ENCODE measurements at places on chromosomes 11 and 22.

GRCh38 chr11:90326647-90327046 is 103.8 kb upstream of the CHORDC1 start:
- no peak for DNase-seq

GRCh38 chr22:23220485-23221350 is 40.4 kb downstream of the BCR start:
- DNase-seq = no peak

DNA sequence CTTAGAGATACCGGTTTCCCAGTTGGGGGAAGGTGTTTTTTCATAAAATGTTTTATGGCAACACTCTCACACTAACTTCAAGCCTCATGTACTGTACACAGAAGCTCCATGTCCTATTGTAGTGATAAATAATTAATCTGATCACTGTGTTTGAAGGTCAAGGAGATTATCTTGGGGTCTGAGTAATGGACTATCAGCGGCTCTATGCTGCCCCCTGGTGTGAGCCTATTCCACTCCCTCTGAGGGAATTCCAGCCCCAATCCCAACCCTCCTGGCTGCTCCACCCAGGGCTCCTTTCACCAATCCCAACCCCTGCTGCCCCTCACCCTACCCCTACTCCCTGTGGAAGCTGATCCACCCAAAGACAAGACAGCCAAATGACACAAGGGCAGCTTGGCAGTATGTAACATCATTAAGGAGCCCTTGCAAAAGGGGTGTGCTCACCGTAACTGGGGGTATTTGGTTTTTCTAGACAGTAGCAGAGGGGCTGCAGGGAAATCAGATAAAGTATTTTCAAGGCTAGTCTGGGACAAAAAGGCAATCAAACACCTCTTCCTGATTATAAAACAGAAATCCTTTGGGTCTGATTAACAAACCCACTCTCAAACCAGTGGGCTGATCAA is 22.3 kb downstream of the HPS4 start:
- peak; percentile 80 for DNase-seq

DNA sequence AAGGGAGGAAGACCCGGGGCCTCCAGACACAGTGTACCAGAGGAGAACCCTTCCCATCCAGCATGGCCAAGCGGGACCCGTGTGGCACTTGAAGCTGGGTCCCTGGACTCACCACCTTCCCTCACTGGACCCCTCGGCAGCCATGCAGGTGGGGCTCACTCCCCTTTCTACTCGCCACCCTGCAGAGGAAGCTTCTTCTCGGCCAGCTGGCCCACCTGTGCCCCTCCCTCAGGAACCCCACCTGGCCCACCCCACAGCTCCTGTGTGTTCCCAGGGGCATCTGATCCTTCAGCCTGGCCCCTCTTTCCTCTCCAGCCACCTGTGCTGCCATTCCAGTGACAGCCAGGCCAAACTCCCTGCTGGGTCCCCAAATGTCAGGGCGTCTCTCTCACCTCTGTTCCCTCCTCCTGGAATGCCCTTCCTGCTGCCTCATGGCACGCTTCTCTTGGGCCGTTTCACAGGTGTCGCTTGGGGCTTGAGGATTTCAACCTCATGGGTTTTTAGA is 38.0 kb downstream of the IGF2 start:
- no peak for DNase-seq

DNA sequence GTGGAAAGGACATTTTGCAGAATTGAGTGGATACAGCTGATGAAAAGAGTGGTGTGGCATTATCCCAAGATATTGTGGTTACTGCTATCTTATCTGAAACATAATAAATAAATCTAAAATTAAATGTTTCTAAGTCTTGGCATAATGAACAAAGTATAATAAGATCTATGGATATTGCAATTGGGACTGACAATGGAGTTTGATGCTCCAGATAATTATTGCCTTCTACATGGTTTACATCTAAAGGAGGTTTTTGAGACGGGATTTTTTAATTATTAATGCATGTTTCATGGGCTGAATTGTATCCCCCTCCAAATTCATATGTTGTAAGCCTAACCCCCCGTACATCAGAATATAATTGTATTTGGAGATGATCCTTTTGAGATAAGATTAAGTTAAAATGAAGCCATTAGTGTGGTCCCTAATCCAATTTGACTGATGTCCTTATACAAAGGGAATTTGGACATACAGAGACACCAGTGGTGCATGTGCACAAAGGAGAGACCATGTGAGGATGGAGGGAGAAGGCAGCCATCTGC is 198.5 kb downstream of the MSANTD4 start:
- DNase-seq = no peak

- DNase-seq = no peak
Observed at GRCh38 chr11:128453444-128454336, 133.7 kb downstream of the ETS1 start.

Measured in retina (tissue), 1 donor.